Esophagus mucosa (tissue), 1 donor: ENCODE measurements at places on chromosomes 13 and 19. TPM values are rescaled to one million over a fixed set of nuclear protein-coding genes. Genes with fewer than 3 reads are reported as not detected.

Gene ZNF90
- total RNA-seq, result 0.96 TPM

Gene THSD8
- total RNA-seq, result 9.7 TPM

Gene TEKTIP1
- total RNA-seq, result 0.84 TPM

Gene ZNF667
- 0.76 TPM for total RNA-seq

Gene KLK12
- total RNA-seq, result 153 TPM

Gene TMEM190
- total RNA-seq, result not detected

Gene SIGLEC12
- total RNA-seq, result not detected

Gene PSG2
- not detected for total RNA-seq

Gene CERS1
- total RNA-seq, result not detected

Gene CEACAM16
- not detected for total RNA-seq

Gene CYP2F1
- 0.36 TPM for total RNA-seq

Gene KDM4B
- total RNA-seq, result 22.4 TPM

Gene TRIM13
- 30.2 TPM for total RNA-seq

Gene LYL1
- total RNA-seq, result 1.4 TPM

Gene OR7C1
- not detected for total RNA-seq

Gene IGFL2
- total RNA-seq, result 2.3 TPM

Gene ZNF575
- 0.72 TPM for total RNA-seq

Gene PVR
- 11.8 TPM for total RNA-seq

Gene RNF225
- 14.7 TPM for total RNA-seq

Gene ATP12A
- 0.24 TPM for total RNA-seq

Gene PPP5C
- total RNA-seq, result 31.0 TPM

Gene IL17D
- 0.28 TPM for total RNA-seq

Gene EBI3
- 0.44 TPM for total RNA-seq

Gene ZNF470
- total RNA-seq, result 2.4 TPM

Gene SCN1B
- 0.88 TPM for total RNA-seq

Gene FCER2
- 0.20 TPM for total RNA-seq

Gene GZMM
- total RNA-seq, result not detected

Gene LSR
- 66.6 TPM for total RNA-seq

Gene ZNF865
- total RNA-seq, result 5.3 TPM

Gene SHC2
- total RNA-seq, result 1.7 TPM

Gene ZNF547
- 1.4 TPM for total RNA-seq

Gene FUT1
- total RNA-seq, result 6.1 TPM
